ENCODE measurements at places on chromosomes 6 and 20.
A peak's percentile ranks its signal among the peaks of the same experiment; 100 is the strongest.

DNA sequence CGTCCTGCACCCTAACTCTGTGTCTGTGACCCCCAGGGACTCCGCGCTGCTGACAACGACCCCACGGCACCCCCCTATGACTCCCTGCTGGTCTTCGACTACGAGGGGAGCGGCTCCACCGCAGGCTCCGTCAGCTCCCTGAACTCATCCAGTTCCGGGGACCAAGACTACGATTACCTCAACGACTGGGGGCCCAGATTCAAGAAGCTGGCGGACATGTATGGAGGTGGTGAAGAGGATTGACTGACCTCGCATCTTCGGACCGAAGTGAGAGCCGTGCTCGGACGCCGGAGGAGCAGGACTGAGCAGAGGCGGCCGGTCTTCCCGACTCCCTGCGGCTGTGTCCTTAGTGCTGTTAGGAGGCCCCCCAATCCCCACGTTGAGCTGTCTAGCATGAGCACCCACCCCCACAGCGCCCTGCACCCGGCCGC is 129.0 kb downstream of the TAF4 start:
- DNase-seq: no peak

DNA sequence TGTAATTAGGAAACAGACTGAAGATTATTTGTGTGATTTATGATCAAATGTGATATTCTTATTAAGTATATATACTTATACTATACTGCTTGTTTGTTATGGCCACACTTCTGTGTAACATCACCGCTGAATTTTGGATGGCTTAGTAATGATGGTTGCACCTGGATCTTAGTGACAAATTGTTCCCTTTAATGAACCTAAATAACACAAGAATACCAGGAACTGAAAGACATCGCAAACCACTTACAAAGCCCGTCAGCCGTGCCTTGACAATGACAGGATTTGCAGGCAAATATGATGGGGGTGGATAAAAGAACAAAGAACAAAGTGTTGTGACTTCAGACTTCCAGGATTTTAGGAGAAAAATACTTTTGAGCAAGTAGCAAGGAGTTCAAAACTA is 67.1 kb downstream of the LAMP5 start:
- DNase-seq: no peak

- DNase-seq: no peak
Measured at GRCh38 chr6:125303512-125303854, 1.7 kb upstream of the HDDC2 start.

DNA sequence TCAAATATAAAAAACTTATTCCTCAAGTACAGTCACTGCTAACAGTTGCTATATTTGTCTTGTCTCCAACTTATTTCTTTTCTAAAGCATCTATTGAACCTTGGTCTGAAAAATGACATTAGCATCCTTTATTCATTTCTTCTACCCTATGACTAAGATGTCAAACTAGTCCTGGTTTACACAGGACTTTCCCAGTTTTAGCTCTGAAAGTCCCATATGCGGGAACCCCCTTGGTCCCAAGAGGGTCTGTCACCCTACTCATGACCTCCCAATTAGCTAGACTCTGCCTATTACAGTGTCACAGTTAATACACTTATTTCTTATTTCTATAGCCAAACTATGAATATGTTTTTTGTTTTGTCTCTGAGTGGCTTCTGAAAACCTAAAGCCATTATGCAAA is 37.1 kb downstream of the PLEKHG1 start:
- DNase-seq: no peak

- no peak for DNase-seq
Measured at GRCh38 chr6:71277926-71278600, 10.5 kb upstream of the OGFRL1 start.

DNA sequence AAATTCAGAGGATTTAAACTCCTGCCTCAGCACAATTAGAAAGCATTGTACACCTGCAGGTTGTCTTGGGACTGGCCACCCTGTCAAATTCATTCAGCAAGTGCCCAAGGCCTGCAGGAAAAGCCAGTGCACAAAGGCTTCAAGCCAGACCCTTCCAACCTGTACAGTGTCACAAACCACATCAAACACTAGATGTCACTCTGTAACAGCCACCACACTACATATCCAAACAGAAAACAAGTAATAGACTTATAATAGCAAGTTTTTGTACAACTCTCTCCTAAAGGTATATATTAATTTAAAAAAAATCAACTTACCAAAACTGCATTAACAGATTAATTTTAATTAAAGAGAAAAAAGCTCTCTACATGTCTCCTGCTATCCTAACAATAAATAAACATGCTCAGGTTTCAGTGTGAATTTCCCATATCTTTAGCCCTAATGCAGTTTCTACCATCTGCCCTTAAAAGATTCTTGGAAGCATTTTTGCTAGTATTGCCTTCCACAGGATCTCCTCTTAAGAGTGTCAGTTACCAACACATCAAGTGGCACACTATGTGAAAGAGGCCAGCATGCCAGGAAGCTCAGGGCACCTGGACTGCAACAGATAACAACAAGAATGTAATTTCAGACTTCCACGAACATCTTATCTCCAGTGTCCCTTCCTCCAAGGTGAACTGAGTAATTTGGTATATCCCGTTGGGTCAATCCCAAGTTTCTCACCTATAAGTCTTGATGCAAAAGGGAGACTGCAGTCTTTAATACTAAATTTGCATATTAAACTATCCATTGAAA is 47.5 kb downstream of the RALGAPA2 start:
- peak; percentile 20 for DNase-seq

GRCh38 chr20:22333885-22334545 is 250.4 kb downstream of the FOXA2 start:
- DNase-seq: peak; percentile 71

GRCh38 chr20:54267483-54268003 is 59.7 kb downstream of the PFDN4 start:
- peak; percentile 54 for DNase-seq

DNA sequence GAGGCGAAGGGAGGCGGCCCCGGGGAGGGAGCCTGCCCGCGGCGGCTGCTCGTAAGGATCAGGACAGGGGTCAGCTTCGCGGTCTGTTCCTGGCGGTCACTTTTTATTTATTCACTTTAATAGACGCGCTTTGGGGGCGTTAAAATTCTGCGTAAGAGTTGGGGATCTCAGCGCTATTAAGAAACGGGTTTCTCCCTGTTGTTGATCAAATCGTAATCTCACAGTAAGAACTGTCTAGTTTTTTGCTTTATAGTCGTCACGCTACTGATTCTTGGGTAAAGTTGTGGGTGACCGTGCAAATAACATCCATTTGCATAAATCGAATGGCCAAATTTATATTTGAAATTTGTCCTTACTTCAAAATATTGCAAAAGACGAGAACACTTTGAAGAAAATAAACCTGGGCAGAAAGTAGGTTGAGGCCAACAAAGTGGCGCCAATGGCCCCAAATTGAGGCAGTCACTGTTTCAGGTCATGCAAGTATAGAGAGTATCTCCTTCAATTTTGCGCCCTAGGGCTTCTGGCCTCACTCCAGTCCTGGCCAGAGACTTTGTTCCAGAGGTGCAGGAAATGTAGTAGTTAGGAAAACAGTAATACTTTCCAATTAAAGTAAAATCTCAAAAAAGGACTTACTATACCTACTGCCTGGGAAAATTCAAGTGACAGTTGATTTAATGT is 963 bp upstream of the RMND1 start:
- peak; percentile 63 for DNase-seq

GRCh38 chr6:144769142-144769541 is 484.0 kb downstream of the UTRN start:
- DNase-seq: no peak

All from T47D (cell line).